CD4-positive, alpha-beta T cell treated with Interleukin-10 for 1 hour (primary cell): ENCODE measurements at places on chromosomes 2 and 18.

DNA sequence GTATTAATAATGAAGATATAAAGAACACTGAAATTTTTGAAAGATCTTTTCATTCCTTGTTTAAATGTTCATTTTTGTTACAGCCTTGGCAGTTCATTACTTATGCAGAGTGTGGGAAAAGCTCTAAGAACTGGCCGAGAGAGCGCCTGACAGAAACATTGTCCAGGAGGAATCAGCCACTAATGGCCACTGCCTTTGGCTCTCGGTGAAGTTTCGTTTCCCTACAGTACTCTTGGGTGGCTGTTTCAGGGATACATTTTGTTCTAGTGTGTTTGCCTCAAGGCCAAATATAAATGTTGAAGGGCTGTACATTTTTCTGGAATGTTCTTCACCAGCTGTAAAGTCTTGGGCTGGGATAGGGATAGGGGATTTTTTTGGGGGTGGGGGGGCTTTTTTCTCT is 10.7 kb downstream of the SPTBN1 start:
- DNase-seq = no peak

GRCh38 chr2:233470839-233471238 is 95.7 kb downstream of the USP40 start:
- DNase-seq = no peak

- no peak for DNase-seq
These were observed 226.8 kb downstream of the MC4R start for GRCh38 chr18:60145776-60146175.

DNA sequence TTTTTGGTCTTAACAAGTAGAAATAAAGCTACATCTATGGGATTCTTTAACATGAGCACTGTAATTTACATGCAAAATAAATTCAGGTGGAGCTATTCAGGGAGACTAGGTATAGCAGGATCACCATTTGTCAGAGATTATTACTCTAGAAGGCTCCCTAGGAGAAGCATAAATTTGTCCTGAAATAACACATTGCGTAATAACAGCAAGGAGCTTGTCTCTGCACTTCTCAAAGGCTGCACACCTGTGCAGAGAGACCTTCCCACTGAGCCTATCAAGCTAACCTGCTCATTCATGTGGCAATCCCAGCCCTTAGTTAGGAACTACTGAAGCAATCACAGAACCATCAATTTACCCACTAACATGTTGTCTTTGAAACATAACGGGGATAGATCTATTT is 437.4 kb upstream of the MC4R start:
- DNase-seq = no peak

DNA sequence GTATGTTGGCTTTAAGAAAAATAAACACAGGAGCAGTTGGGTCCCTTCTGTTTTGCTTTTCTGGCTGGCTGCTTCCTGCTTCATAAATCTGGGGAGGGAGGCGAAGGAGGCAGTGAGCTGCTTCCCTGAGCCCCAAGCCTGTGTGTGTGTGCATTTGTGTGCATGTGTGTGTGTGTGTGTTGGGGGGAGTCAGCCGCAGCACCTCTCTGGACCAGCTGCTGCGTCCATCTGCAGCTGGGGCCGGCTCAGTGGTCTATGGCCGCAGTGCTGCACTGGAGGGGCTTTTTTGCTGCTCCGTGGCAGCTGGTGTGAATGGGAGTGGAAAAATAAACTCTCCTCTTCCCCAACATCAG is 192.3 kb downstream of the RNF144A start:
- DNase-seq = no peak

DNA sequence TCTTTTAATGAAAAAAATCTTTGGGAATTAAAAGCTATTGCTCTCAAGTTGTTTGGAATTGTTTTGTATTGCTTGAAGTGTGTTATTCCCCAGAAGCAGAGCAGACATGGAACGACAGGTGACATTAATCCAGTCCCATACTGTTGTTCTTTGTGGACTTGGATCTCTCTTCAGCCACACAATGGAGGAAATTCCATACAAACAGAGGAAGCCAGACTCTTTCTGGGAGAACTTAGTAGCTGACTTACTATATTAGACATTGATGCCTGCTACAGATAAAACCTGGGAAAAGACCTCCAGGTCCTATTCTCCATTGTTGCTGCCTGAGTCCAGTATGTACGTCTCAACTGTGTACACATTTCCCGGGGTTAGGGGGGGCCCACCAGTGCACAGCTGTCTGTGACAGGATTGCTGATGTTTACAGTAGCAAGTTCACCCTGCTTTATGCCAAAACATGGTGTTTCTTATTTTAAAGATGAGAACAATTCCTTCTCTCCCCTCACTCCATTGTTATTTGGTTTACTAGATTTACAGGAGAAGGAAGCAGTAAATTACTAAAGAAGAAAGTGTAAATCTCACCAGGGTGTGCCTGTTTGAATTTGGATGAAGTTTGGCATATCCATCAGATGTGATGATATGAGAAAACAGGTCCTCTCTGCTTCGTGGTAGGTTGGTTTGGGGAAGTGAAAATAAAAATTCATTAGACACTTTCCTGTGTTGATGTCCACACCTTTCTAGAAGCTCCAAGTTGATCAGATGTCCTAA is 142.4 kb upstream of the RBBP8 start:
- no peak for DNase-seq

- DNase-seq = no peak
These were observed 361.7 kb downstream of the ANAPC1 start for GRCh38 chr2:111522231-111522768.

GRCh38 chr18:64966667-64967066 is 784.1 kb upstream of the CDH7 start:
- DNase-seq = no peak

GRCh38 chr2:167898340-167898739 is 349.1 kb downstream of the STK39 start:
- no peak for DNase-seq

- DNase-seq = no peak
These were observed 161.0 kb upstream of the ZFP36L2 start for GRCh38 chr2:43387092-43388062.

DNA sequence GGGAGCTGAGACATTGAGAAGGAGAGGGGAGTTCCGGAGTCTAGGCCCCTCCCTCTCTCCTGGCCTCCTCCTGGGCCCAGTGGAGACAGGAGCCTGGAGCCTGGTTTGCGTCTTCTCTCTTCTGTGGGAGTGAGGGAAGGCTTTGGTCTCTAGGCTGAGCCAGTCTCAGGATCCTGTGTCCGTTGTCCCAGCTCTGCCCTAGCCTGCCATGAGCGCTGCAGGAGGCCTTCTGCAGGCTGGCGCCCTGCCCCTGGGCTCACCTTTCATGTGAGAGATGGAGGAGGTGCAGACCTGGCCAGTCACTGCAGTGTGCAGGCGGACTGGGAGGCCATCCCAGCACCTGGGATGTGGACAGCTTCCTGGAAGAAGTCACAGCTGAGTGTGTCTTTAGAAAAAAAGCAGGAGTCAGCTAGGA is 8.7 kb downstream of the IMPA2 start:
- no peak for DNase-seq

GRCh38 chr18:58243401-58243800 is 199.4 kb downstream of the NEDD4L start:
- no peak for DNase-seq

GRCh38 chr18:361941-362310 is 94.1 kb upstream of the THOC1 start:
- DNase-seq = no peak
